ENCODE measurements at places on chromosomes 7 and 10.

GRCh38 chr10:26859241-26860101, 1.3 kb downstream of the ABI1 start:
- no peak for DNase-seq

DNA sequence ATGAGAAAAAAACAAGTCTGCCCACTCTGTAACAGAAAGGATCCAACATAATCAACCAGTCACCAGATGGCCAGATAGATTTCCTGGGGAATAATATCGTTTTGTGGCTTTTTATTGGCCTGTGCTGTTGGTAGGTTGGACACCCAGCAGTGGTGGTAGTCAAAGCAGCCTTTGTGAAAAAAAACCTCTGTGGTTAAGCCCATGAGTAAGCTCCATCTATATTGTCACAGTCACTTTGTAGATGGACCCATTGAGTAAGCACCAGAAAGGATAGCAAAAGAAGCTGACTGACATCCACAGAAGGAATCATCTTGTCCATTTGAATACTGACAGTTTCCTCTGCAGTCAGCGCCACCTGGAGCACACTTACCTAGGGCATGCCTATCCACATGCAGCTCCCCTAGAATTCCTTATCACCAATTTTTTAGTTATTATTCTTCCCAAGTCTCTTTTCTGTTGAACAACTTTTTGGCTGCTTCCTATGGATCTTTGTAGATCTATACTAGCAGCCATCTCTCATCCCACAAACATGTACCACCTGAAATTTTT, 96.9 kb downstream of the IQUB start:
- no peak for DNase-seq

- DNase-seq: no peak
These were observed 418.9 kb downstream of the XPNPEP1 start for GRCh38 chr10:109504401-109504800.

DNA sequence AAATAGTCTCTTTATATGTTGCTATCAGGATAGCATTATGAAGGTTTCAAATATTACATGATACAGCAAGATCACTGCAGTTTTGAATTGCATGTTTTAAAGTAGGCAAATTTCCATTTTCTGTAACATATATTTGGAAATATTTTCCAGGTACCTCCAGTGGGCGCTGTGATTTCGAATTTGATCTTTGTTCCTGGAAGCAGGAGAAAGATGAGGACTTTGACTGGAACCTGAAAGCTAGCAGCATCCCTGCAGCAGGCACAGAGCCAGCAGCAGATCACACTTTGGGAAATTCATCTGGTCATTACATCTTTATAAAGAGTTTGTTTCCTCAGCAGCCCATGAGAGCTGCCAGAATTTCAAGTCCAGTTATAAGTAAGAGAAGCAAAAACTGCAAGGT, 299.0 kb downstream of the MALRD1 start:
- DNase-seq: no peak

DNA sequence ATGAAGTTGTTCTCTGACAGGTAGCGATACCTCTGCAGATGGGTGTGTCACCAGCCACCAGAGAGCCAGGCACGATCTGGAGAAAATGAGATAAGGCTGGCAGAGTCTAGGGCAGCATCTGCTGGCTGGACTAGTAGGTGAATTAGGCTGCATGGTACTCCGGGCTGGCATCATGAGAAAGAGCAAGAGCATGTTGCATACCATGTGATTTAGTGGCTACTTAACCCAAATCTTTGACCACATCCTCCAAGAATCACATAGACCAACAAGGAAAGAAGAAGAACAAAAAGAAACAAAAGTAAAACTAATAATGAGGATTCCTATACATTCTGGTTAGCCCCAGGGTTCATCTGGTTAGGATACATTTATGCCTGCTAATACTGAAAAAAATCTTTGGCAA, 23.4 kb upstream of the FAM170B start:
- DNase-seq: no peak

GRCh38 chr7:95180-95862, 97.0 kb upstream of the FAM20C start:
- DNase-seq: no peak

DNA sequence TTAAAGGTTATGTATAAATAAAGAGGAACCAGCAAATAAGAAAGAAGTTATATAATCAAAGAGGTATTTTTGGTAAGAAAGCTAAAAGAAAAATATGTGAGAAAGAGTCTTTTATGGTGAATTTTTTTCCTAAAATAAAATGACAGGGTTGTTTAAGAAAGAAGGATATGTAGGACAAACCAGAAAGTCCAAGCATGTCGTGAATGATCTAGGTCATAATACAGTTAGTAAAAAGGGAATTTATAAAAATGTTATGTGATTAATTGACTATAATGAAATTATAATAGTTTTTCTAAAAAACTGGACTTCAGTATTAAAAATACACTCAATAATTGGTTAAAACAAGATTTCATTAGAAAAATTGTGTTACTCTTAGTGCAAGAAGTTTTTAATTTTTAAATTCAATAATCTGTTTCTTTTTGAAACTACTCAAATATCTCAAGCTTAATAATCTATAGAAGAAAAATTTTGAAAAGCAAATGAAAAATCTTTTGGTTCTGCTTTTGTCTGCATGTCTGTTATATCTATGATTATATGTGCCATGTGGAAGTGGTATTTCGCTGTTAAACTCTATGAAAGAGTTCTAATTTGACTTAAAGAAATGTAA, 23.3 kb downstream of the AVL9 start:
- DNase-seq: no peak

GRCh38 chr10:117694190-117694589, 151.6 kb downstream of the EMX2 start:
- DNase-seq: no peak

DNA sequence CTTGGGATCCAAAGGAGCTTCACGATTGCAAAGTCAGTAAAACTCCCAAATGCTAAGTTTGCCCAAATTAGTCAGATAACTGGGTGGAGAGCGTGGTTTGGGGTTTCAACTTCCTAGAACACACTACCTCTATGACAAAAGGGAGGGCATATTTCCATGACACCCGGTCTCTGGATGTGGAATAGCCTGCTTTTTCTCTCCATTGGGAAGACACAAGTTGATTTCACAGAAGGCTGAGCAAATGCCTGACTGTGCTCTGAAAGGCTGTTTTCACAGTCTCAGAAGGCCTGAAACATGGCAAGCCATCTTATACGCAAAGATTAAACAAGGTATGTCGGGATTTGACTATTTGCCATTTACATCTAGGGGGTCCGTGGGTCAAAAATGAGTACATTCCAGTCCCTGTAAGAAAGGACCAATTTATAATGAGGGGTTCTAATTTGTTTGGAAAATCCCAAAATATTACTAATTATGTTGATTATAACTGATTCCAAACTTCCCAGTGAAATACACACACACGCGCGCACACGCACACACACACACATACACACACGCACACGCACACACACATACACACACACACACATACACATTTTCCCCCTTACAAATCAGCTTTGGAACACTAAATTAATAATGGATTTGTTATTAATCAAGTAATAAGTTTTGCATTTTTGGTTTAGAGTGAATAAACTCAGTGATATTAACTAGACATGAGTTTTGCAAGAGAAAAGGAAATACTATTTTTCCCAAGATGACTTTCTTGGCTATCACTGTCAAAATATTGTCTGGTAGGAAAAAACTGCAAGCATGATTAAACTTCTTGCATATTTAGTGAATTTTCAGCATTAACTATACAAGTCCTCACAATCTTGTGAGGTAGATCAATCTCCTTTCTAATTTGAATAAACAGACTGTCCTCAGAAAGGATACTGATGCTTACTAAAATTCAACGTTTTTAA, 105.0 kb downstream of the PRTFDC1 start:
- no peak for DNase-seq

DNA sequence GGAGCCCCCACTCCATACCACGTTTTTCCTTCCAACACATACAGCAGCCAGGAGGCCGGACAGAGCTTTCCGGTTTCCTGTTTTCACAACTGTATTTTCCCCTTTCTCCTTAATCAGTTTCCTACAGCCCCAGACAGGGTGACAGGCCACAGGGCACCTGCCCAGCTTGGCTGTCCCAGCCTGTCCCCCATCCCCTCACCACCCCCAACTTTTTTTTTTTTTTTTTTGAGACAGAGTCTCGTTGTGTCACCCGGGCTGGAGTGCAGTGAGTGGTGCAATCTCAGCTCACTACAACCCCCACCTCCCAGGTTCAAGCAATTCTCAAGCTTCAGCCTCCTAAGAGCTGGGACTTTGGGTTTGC, 10.3 kb upstream of the HSPB1 start:
- DNase-seq: no peak

DNA sequence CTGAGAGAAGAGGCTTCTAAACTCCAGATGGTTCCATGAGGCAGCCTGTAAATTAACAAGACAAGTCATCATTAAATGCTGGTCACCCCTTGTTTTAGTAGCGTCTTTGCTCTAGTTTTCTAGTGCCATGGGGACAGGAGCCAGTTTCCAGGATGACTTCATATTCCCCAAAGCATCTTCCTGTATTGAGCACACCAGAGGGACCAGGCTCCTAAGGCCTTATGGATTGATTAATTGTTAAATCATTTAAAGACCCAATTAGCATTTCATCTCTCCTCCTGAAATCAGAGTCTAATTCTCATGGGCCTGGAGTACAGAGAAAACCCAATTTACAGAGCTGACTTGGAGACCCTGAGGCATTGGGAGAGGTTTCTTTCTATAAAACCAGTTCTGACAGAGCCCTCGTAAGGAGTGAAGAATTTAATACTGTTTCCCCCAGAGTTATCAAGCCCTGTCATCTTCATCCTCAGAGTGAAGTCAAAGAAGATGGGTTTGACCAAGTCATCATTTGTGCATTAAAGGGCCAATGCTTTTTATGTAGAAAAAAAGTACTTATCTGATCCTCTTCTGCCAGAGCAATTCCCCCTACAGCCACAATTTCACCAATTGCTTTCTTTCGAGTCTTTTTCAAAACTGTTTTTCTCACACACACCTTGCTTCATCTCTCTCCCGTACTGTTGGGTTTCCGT, 678.7 kb downstream of the SDK1 start:
- no peak for DNase-seq

GRCh38 chr10:52752801-52753445, 19.7 kb downstream of the MBL2 start:
- DNase-seq: no peak
